ENCODE measurements at places on chromosomes 4 and X. TPM values are rescaled to one million over a fixed set of nuclear protein-coding genes. Genes with fewer than 3 reads are reported as not detected.

The CWH43 gene
- 5.0 TPM for total RNA-seq

The TLR1 gene
- total RNA-seq, result 17.2 TPM

The MAGEA11 gene
- not detected for total RNA-seq

The DDIT4L gene
- total RNA-seq, result 10.4 TPM

The CXCL8 gene
- 1.1 TPM for total RNA-seq

The CSAG1 gene
- total RNA-seq, result not detected

The CENPVL1 gene
- not detected for total RNA-seq

The POU4F2 gene
- total RNA-seq, result not detected

The FHIP1A gene
- 7.7 TPM for total RNA-seq

The SOX3 gene
- total RNA-seq, result not detected

The IL3RA gene
- total RNA-seq, result 2.5 TPM

The TMEM144 gene
- 30.3 TPM for total RNA-seq

The TLR8 gene
- total RNA-seq, result 1.7 TPM

The HPF1 gene
- 23.4 TPM for total RNA-seq

The F8A2 gene
- total RNA-seq, result not detected

The OTC gene
- 0.63 TPM for total RNA-seq

The FDCSP gene
- 1.7 TPM for total RNA-seq

The FAM47E gene
- 4.0 TPM for total RNA-seq

The HGFAC gene
- total RNA-seq, result 0.48 TPM

The ANKRD50 gene
- 149 TPM for total RNA-seq

The FGFBP2 gene
- total RNA-seq, result 0.74 TPM

The SHISA3 gene
- 2.1 TPM for total RNA-seq

The RASSF6 gene
- total RNA-seq, result 14.8 TPM

The FGF13 gene
- total RNA-seq, result 59.1 TPM

The YIPF6 gene
- 38.3 TPM for total RNA-seq

The PDE5A gene
- 473 TPM for total RNA-seq

The SLC25A14 gene
- 14.1 TPM for total RNA-seq

The NSUN7 gene
- total RNA-seq, result 9.0 TPM

The HDX gene
- 15.9 TPM for total RNA-seq

The SH3D19 gene
- 76.5 TPM for total RNA-seq

The HPGDS gene
- total RNA-seq, result 19.3 TPM

The FRMPD3 gene
- total RNA-seq, result 0.53 TPM

The PDZD4 gene
- total RNA-seq, result 6.6 TPM

The AFP gene
- not detected for total RNA-seq

The CLCN4 gene
- total RNA-seq, result 4.4 TPM

The KLHL4 gene
- 23.8 TPM for total RNA-seq

The VEGFD gene
- 2.6 TPM for total RNA-seq

The LGI2 gene
- 4.8 TPM for total RNA-seq

The RNF150 gene
- 41.3 TPM for total RNA-seq

The FAM9B gene
- 0.79 TPM for total RNA-seq

The PRIMPOL gene
- 51.3 TPM for total RNA-seq

Data from urinary bladder (tissue), 4 donors.